MV-4-11 (cell line): ENCODE measurements at places on chromosomes 5 and 9.

GRCh38 chr5:178196281-178196812 is 8.0 kb upstream of the HNRNPAB start:
- no peak for DNase-seq

GRCh38 chr9:88938189-88938588 is 53.1 kb upstream of the S1PR3 start:
- DNase-seq = no peak

GRCh38 chr5:159342840-159343239 is 12.6 kb upstream of the IL12B start:
- peak; percentile 64 for DNase-seq

GRCh38 chr5:17343675-17344074 is 126.2 kb downstream of the BASP1 start:
- peak; percentile 69 for DNase-seq

GRCh38 chr5:97547999-97548738 is 365.1 kb upstream of the RIOK2 start:
- DNase-seq = peak; percentile 91

GRCh38 chr9:28092981-28093936 is 520.0 kb upstream of the C9orf72 start:
- DNase-seq = no peak

DNA sequence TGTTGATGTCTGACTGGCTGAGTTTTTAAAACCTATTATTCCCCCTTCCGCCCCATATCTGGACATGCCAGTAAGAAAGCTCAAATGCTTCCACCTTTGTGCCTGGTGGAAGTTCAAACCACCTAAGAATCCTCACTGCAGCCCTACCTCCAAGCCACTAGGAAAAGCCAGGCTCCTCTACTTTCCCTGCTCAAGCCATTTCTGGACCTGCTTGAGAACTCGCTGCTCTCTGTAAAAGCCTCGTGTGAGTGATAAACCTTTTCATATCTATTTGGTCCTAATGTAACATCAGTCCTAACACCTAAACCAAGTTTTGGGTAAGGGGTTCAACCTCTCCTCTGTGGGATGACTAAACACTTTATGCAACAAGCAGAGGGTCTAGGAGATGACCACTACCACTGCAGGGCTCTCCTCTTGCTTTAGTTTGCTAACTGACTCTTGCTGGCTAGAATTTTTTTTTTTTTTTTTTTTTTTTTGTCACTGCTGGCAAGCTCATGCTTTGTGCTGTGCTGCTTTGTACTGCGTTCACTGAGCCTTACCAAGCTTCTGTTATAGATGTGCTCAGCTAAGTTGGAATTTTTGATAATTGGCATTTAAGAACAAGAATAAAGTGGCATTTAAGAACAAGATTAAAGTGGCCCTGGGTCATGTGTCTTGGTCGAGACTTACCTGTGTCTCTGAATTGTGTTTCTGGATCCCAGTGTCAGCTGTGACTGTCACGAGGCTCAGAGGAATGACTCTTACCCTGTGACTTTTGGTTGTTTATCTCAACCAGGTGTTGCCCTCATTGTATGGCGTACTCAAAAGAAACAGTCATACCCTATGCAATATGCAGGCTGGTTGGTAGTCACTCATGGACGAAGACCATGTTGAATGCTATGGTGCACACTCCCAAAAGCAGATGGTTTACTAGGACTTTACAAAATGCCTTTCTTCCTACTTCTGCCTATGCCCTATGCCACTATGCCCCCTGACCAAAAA is 19.5 kb downstream of the TRIM32 start:
- DNase-seq = no peak

DNA sequence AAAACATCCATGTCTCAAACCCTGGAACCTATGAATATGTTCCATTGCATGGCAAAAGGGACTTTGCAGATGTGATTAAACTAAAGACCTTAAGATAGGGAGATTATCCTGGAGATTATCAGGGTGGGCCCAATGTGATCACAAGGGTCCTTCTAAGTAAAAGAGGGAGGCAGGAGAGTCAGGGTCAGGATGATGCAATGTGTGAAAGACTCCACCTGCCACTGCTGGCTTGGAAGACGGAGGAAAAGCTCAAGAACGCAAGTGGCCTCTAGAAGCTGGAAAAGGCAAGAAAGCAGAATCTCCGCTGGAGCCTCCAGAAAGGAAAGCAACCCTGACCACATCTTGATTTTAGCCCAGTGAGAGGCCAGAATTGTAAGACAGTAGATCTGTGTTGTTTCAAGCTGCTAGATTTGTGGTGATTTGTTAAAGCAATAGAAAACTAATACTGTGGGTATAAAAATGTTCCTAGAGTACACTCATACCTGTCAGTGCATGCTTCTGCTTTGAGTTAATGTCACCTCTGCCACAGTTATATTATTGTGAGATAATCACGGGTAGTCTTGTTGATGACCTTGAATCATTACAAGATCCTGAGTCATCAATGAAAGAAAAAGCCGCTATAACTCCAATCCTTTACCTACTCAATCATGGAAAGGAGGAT is 93.5 kb upstream of the TNPO1 start:
- no peak for DNase-seq

DNA sequence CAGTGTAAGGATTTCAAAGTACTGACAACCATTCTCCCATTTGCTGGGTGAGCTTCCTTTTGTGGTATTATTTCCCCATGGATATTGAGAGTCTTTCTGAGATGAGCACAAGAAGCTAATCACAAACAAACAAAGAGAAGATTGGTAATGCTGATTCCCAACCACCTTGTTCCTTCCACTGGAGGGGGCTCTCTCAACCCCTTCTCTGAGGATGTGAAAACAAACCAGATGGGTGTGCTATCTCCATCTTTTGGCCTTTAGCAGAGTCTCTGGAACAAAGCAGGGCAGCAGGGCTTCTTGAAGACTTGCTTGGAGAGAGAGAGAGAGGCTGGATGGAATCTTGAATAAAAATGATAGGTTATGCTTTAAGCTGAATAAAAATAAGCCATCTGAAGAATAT is 576.7 kb upstream of the ZNF462 start:
- DNase-seq = peak; percentile 14

GRCh38 chr9:84600739-84601138 is 68.8 kb upstream of the NTRK2 start:
- peak; percentile 32 for DNase-seq

GRCh38 chr5:15850939-15851341 is 328.7 kb downstream of the MARCHF11 start:
- DNase-seq = no peak

- DNase-seq = no peak
Observed at GRCh38 chr9:68750786-68751185, 45.7 kb downstream of the PIP5K1B start.
